ENCODE measurements at places on chromosomes 3 and 15.

- DNase-seq = no peak
These were observed 1.1 kb upstream of the TRPM1 start for GRCh38 chr15:31102374-31103342.

GRCh38 chr3:106957029-106957428, 420.2 kb upstream of the CCDC54 start:
- no peak for DNase-seq

GRCh38 chr15:45821390-45821789, 186.6 kb downstream of the SQOR start:
- no peak for DNase-seq

DNA sequence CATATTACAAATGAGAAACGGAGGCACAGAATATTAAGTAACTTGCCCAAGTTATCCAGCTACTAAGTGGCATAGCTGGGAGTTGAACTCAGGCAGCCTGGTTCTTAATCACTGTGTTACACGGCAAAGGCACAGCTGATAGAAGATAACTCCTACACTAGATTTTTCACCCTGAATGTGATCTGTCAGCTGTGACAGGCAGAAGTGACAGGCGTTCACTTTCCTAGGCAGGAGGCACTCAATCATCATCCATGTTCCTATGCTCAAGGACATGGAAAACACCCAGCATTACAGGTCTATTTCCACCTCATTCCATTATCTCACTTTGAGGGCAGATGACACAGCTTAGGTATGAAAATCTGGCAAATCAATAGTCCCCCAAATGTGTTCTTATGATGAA, 35.6 kb downstream of the TBC1D2B start:
- DNase-seq = no peak

DNA sequence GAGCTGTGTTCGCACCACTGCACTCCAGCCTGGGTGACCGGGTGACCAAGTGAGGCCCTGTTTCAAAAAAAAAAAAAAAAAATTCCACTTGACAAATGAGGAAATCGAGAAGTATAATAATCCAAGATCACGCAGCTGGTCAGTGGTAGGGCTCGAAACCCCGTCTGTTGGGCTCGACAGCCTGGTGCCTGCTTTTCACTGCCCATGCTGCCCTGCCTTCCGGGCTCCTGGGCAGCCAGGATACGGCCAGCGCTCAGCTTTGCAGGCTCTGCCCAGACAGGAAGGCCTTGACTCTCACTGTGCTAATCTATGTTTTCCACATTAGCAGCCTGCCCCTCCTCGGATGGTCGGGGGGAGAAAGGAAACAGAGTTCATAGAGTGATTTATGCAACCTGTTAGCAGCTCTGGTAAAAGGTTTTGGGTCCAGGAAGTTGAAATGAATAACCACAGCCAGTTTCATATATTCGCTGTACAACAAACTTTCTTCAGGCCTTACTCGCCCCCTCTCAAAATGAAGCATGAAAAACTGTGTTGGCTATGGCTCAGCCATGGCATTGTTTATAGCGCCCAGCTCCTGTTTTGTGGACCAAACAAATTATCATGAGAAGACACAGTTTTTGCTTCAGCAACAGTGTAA, 108.8 kb downstream of the XXYLT1 start:
- no peak for DNase-seq

All from skin of body (tissue), 3 donors.